H7 (cell line): ENCODE measurements at places on chromosomes 1 and 21.
A peak's percentile ranks its signal among the peaks of the same experiment; 100 is the strongest.

- no peak for DNase-seq
Observed at GRCh38 chr1:99782397-99782796, 16.0 kb upstream of the FRRS1 start.

DNA sequence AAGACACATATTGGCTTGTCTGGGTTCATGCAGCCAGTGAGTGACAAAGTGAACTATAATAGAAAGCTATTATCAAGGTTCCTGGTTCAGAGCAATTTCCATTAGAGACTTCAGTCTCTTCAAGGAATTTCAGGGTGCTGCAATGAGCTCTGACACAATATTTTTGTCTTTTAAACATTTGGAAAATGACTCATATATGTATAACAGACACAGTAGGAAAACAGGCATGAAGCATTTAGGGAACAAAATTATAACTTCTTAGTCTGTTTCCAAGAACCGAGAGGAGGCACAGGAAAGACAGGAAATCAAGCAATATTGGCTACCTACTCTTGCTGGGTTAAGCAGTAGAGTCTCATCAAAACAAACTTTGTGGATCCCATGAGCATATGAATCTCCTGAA is 170.4 kb downstream of the PTPRC start:
- no peak for DNase-seq

DNA sequence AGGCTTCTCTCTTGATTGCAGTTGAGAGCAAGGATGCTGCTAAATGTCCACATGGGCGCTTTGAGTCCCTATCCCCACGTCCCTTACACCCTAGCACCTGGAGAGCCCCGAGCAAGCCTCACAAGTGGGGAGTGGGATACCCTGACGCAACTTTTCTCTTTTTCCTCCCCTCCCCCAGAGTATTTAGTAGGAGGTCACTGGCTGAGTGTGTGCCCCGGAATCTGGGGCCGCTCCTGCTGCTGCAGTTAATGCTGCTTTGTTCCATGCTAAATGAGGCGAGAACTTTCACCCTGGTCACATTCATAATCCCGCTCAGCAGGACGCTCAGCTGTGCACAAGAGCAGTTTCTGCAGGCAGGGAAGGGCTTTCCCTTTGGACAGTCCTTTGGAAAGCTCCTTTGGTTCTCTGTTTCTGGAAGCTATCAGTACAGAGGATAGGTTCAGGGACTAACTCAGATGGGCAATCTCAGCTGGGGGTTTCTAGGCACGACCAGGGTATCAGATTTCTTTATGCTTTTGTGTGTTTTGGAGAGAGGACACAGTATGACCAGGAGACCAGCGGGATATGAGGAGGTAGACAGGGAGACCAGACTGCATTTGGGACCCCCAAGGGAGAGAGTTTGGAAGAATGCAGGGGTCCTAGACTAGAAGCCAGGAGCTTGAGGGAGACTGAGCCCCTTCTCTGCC is 75.9 kb downstream of the NOS1AP start:
- peak; percentile 17 for DNase-seq

DNA sequence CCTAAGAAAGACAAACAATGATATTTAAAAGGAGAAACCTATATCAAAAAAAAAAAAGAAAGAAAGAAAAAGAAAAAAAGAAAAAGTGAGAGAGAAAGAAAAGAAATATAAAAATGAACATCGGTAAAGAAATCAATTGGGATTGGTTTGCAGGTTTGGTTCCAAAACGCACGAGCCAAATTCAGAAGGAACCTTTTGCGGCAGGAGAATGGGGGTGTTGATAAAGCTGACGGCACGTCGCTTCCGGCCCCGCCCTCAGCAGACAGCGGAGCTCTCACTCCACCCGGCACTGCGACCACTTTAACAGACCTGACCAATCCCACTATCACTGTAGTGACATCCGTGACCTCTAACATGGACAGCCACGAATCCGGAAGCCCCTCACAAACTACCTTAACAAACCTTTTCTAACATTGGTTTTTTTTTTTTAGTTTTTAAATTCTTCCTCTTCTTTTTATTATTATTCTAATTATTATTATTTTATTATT is 11.7 kb downstream of the LHX9 start:
- DNase-seq = peak; percentile 44

DNA sequence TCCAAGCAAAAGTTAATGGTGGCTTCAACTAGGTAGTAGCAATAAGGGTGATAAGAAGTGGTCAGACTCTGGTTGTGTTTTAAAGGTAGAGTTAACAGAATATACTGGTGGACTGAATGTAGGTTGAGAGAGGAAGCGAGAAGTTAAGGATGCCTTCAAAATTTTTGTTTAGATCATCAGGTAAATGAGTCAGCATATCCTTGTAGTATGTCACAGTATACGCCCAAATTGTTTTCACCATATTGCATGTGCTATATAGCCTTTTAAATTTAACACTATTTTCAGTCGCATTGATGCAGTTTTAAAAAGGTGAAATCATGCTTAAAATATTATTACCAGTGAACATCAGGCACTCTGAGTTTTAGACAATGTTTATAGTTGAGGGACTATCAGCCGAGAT is 74.6 kb downstream of the RBM11 start:
- DNase-seq = no peak

GRCh38 chr1:221777431-221778072 is 35.7 kb upstream of the DUSP10 start:
- no peak for DNase-seq

- peak; percentile 89 for DNase-seq
Observed at GRCh38 chr1:201020721-201021629, 2.5 kb downstream of the KIF21B start.

- no peak for DNase-seq
Observed at GRCh38 chr21:45497846-45498645, 44.2 kb downstream of the SLC19A1 start.

DNA sequence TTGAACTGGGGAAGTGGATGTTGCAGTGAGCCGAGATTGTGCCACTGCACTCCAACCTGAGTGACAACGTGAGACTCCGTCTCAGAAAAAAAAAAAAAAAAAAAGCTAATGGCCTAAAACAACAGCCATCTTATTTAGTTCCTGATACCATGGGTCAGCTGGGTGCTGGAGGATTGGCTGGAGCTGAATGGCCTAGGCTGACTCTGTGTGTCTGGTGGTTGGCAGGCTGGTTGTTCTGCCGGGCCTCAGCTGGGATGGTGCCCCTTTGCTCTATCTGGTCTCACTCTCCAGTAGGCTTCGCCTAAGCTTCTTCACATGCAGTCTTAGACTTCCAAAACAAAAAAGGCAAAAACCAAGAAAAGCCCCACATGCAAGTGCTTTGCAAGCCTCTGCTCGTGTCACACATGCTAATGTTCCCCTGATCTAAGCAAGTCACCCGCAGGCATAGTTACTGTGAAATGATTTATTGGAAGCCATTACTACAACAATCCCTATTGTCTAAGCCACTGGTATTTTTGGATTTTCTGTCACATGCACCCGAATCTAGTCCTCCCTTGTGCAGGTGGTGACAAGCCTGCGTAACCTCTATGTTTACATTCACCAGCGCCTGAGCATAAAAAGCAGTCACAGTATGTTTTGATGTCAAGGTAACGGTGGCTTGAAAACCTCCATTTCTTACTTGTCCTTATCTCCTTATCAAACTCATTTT is 39.6 kb upstream of the KANK4 start:
- DNase-seq = no peak

DNA sequence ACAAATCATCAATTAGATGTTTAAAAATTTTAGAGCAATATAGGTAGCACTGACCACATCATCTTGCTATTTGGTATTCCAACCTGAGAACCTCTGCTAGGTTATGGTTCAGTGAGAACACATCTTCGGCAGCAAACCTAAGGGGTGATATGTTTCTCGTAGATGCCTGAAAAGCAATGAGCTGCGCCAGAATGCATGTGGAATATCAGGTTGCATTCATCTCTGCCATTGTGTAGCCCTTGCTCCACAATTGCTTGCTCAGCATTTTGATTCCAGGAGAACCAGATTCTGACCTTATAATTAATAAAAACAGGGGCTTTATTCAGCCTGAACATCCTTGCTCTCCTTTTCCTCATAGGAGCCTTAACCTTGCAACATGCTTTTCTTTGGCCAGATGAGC is 408.1 kb downstream of the USH2A start:
- no peak for DNase-seq

DNA sequence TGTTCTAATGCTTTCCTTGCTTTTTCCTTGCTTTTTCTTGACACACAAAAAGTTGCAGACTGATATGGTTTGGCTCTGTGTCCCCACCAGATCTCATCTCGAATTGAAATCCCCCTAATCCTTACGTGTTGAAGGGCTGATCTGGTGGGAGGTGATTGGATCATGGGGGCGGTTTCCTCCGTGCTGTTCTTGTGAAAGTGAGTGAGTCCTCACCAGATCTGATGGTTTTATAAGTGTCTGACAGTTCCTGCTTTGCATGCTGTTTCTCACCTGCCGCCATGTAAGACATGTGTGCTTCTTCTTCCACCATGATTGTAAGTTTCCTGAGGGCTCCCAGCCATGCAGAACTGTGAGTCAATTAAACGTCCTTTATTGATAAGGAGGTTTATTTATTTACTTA is 11.3 kb downstream of the SPATA17 start:
- no peak for DNase-seq

- DNase-seq = peak; percentile 13
Observed at GRCh38 chr1:227280836-227281235, 37.5 kb downstream of the CDC42BPA start.

DNA sequence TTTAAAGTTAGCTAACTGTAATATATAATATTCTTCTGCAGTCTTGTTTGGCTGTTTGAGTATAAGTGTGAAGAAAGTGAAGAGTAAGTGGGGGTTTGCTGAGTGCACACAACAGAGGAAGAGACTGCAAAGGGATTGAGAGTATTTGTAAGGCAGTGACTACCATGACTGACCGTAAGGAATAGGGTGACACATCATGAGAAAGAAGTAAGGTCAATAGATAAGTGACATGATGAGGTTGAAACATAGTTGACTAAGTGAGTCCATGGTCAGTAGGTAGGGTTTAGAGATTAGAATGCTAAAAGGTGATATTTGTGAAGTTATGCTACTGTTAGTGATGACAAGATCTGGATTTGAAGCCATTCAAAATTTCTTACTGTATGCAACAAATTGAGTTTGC is 27.7 kb downstream of the WARS2 start:
- no peak for DNase-seq

- DNase-seq = no peak
Observed at GRCh38 chr1:149846593-149847466, 52.5 kb upstream of the BOLA1 start.

GRCh38 chr1:29057700-29058099 is 66.0 kb downstream of the TMEM200B start:
- no peak for DNase-seq

DNA sequence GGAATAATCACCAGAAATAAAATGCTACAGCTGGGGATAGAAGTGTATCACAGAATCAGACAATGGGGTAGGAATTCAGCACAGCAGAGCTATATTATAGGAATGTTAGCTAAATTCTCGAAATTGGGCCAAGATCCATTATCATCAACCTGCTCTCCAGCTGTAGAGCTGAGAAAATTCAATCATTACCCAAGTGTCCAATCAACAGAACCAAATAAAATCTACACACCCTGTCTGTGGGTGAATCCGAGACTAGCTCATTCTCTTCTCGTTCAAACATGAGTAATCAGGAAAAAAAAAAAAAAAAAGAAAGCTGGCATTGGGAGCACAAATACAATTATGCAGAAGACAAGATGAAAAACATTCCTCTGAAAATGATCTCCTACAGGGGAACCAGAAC is 119.2 kb downstream of the CDC7 start:
- DNase-seq = no peak

- no peak for DNase-seq
Observed at GRCh38 chr21:43360441-43361126, 66.3 kb downstream of the SIK1 start.

- no peak for DNase-seq
Observed at GRCh38 chr21:33286600-33287456, 20.7 kb downstream of the IL10RB start.

GRCh38 chr1:10815858-10816195 is 19.4 kb upstream of the CASZ1 start:
- no peak for DNase-seq

- no peak for DNase-seq
Observed at GRCh38 chr1:233257786-233258185, 37.7 kb downstream of the PCNX2 start.

- no peak for DNase-seq
Observed at GRCh38 chr1:156387870-156388173, 18.8 kb downstream of the RHBG start.
